CD8-positive, alpha-beta memory T cell (primary cell): ENCODE measurements at places on chromosomes 6 and 20. TPM values are rescaled to one million over a fixed set of nuclear protein-coding genes. Genes with fewer than 3 reads are reported as not detected.

The ZNF165 gene
- 1.6 TPM for total RNA-seq

The CITED2 gene
- 69.8 TPM for total RNA-seq

The SLC17A1 gene
- not detected for total RNA-seq

The TFAP2D gene
- total RNA-seq: not detected

The SCRT2 gene
- not detected for total RNA-seq

The GZF1 gene
- total RNA-seq: 12.5 TPM

The TMEM74B gene
- total RNA-seq: 0.18 TPM

DNA sequence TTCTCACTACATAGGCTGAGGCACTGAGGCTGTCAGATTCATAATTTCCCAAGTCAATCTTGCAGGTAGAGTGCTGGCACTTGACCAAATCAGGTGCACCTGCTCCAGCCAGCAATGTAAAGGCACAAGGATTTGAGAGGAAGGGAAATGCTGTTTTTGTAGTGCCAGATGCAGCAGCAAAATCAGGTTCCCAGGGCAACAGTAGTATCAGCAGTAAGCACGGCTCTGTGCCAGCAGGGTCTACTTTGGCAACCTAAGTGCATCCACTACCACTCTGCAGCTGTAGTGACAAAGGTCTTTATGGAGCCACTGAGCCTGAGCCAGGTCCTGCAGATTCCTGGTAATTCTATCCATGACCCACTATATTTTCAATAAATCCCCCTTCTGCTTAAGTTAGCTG lies 329.5 kb downstream of the TPBG start:
- H3K27ac ChIP-seq: no peak overlapping the region
- H3K4me1 ChIP-seq: no peaks in the 10 kb centered on the region
- no peak overlapping the region for H3K4me3 ChIP-seq
- no peaks in the 10 kb centered on the region for H3K27me3 ChIP-seq

GRCh38 chr6:70394518-70395300 lies 18.6 kb upstream of the FAM135A start:
- no peaks in the 10 kb centered on the region for H3K27me3 ChIP-seq
- peak overlapping the region; percentile 68 for H3K27ac ChIP-seq
- no peaks in the 10 kb centered on the region for H3K36me3 ChIP-seq
- H3K4me3 ChIP-seq: no peak overlapping the region
- DNase-seq: no peak

- H3K27ac ChIP-seq: no peak overlapping the region
- H3K27me3 ChIP-seq: no peaks in the 10 kb centered on the region
- H3K4me3 ChIP-seq: no peak overlapping the region
- no peaks in the 10 kb centered on the region for H3K36me3 ChIP-seq
- H3K4me1 ChIP-seq: no peaks in the 10 kb centered on the region
Measured at GRCh38 chr6:106870824-106871717, 103.5 kb downstream of the CD24 start.

GRCh38 chr6:37392821-37393220 lies 39.0 kb downstream of the RNF8 start:
- DNase-seq: no peak
- H3K36me3 ChIP-seq: peaks cover 12% of the 10 kb centered on the region
- no peak overlapping the region for H3K27ac ChIP-seq
- no peak overlapping the region for H3K4me3 ChIP-seq

GRCh38 chr6:16949716-16950115 lies 152.1 kb upstream of the STMND1 start:
- no peaks in the 10 kb centered on the region for H3K36me3 ChIP-seq
- no peaks in the 10 kb centered on the region for H3K27me3 ChIP-seq
- no peak overlapping the region for H3K27ac ChIP-seq
- H3K4me3 ChIP-seq: no peak overlapping the region
- no peaks in the 10 kb centered on the region for H3K4me1 ChIP-seq
- no peak for DNase-seq

DNA sequence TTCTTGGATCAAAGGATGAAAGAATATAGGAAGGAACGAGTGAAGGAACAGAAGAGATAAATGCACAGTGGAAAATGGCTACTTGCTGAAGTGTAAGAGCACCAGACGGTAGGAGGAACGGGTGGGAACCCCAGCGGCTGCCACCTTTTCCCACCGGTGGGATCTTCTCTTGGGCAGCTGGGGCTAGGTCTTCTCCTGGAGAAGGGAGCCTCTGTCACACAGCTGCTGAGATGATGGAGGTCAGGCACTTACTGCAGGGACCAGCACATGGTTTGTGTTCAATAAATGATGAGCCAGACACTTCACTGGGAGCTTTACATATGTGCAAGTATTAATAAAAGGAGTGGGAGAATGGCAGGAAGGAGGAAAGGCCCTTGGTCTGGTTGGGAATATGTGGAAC lies 123.7 kb downstream of the AGPAT4 start:
- no peak overlapping the region for H3K4me3 ChIP-seq
- no peaks in the 10 kb centered on the region for H3K27me3 ChIP-seq
- H3K36me3 ChIP-seq: no peaks in the 10 kb centered on the region
- H3K4me1 ChIP-seq: no peaks in the 10 kb centered on the region
- DNase-seq: no peak

DNA sequence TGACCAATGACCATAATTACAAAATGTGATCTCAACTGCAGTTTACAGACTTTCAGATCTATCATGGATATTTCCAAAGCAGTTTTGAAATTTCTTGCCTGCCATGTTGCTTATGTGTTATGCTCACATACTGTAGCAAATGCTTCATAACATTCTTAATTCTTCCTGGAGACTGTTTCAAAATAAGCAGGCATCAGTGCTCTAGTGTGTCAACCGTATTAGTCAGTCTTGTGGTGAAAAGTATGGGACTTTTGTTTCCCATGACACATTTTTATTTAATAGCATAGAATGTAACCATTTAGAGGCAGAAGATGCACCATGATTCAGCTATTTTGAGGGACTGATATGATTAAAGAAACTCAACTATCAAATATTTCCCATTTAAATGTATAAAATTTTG lies 1.7 kb downstream of the POPDC3 start:
- no peaks in the 10 kb centered on the region for H3K27me3 ChIP-seq
- no peak overlapping the region for H3K4me3 ChIP-seq
- no peaks in the 10 kb centered on the region for H3K36me3 ChIP-seq
- no peak for DNase-seq
- no peaks in the 10 kb centered on the region for H3K4me1 ChIP-seq
- no peak overlapping the region for H3K27ac ChIP-seq
